Heart right ventricle (tissue), 16 donors: ENCODE measurements at places on chromosomes 3 and 15. TPM values are rescaled to one million over a fixed set of nuclear protein-coding genes. Genes with fewer than 3 reads are reported as not detected.

C2CD4A gene
- not detected for total RNA-seq

ACAN gene
- 0.26 TPM for total RNA-seq

TRIM59 gene
- 0.21 TPM for total RNA-seq

TTC21A gene
- total RNA-seq = 1.1 TPM
